ENCODE measurements at places on chromosomes 16 and 17. TPM values are rescaled to one million over a fixed set of nuclear protein-coding genes. Genes with fewer than 3 reads are reported as not detected.

KCNAB3 gene
- total RNA-seq = 2.3 TPM

TP53TG3B gene
- total RNA-seq = not detected

ZNF174 gene
- 12.2 TPM for total RNA-seq

ASPSCR1 gene
- total RNA-seq = 43.7 TPM

DPEP2NB gene
- total RNA-seq = not detected

PRRT2 gene
- total RNA-seq = 12.8 TPM

ABCA9 gene
- total RNA-seq = not detected

DNA sequence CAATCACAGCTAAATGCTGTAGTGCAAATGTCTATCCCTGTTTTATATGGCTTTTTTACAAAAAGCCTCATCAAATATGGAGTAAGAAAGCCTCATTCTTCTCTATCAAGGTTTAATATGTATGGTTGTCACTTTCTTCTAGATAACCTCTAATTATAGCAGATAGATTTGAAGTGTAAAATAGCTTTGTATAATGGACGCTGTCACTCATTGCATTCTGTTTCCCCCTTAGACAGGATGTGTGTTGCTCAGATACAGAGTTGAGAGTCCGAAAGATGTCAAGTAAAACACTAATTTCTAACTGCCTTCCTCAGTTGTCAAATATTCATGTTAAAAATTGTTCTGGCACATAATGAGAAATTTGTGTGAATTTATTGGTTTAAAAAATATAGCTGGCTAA, 88.0 kb downstream of the NLK start:
- H3K4me3 ChIP-seq = no peak overlapping the region
- no peaks in the 10 kb centered on the region for H3K4me1 ChIP-seq
- DNase-seq = no peak
- no peaks in the 10 kb centered on the region for H3K27me3 ChIP-seq
- no peaks in the 10 kb centered on the region for H3K36me3 ChIP-seq

- H3K4me1 ChIP-seq = peaks cover 11% of the 10 kb centered on the region
- no peak overlapping the region for H3K4me3 ChIP-seq
- H3K27me3 ChIP-seq = no peaks in the 10 kb centered on the region
- DNase-seq = no peak
- H3K27ac ChIP-seq = no peak overlapping the region
Observed at GRCh38 chr16:78446992-78447563, 347.6 kb downstream of the WWOX start.

DNA sequence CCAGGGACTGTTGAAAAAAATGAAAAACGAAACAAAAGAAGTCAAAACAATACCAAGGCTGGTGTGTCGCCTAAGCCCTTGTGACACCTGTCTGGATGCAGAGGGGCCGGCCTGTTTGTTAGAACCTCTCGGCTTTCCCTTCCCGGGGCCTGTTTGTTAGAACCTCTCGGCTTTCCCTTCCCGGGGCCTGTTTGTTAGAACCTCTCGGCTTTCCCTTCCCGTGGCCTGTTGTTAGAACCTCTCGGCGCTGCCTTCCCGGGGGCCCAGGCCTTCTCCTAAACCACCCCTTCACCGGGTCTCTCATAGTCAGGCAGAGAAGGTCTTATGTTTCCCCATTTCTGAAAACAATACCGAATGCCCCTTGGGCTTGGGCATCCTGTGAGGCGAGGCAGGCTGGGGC, 180.0 kb downstream of the BANP start:
- no peak for DNase-seq
- no peak overlapping the region for H3K27ac ChIP-seq
- no peak overlapping the region for H3K4me3 ChIP-seq
- H3K27me3 ChIP-seq = no peaks in the 10 kb centered on the region
- no peaks in the 10 kb centered on the region for H3K36me3 ChIP-seq
- H3K4me1 ChIP-seq = no peaks in the 10 kb centered on the region

DNA sequence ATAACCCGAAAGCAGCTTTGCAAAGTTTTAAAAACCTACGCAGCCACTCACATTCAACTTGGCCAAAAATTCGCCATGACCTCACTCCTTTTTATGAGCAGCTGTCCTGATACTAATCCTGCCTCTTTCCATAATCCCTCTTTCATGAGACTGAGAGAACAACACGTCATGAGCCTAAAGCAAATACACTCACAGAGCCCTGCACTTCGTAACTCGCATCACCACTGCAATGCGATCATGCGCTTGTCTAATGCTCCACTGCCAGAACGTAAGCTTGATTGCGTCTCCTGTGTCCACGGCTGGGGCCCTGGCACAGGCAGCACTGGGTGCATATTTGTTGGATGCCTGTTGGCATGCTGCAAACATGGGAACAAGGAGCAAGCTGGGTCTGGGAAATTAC, 36.2 kb downstream of the CDRT4 start:
- H3K27me3 ChIP-seq = no peaks in the 10 kb centered on the region
- H3K27ac ChIP-seq = no peak overlapping the region
- no peak overlapping the region for H3K4me3 ChIP-seq
- H3K4me1 ChIP-seq = no peaks in the 10 kb centered on the region

- no peak overlapping the region for H3K4me3 ChIP-seq
- H3K4me1 ChIP-seq = peaks cover 27% of the 10 kb centered on the region
- H3K27me3 ChIP-seq = no peaks in the 10 kb centered on the region
- no peak for DNase-seq
- H3K27ac ChIP-seq = no peak overlapping the region
Observed at GRCh38 chr17:40092581-40092980, 7.8 kb downstream of the NR1D1 start.

- no peak overlapping the region for H3K4me3 ChIP-seq
- no peaks in the 10 kb centered on the region for H3K27me3 ChIP-seq
- H3K27ac ChIP-seq = no peak overlapping the region
Observed at GRCh38 chr17:59638553-59638952, 18.9 kb downstream of the CLTC start.

DNA sequence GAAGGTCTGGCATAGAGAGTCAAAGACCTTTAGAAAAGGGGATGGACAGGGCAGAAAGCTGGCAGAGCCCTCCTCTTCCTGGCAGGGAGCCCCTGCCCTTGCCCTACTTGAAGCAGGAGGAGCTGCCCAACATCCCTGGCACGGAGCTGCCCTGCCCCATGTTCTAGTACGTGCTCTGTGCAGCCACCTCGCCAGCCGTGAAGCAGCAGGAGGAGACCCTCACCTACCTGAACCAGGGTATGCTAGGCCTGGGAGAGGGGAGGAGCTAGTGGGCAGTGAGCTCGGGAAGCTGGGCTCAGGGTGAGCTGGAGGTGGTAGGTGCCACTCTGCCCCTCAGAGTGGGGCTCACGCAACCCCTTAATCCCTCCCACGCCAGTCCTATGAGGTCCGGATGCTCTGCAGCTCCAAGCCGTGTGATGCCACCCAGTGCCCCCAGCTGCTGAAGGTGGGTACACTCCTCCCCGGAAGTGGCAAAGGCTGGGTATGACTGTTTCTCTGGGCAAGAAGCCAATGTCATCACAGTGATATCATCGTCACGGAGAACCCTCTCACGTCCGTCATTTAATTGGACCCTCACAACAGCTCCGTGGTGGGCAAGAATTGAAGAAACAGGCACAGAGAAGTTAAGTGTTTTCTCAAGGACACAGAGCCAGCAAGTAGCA, 12.7 kb upstream of the STAC2 start:
- H3K4me3 ChIP-seq = no peak overlapping the region
- no peaks in the 10 kb centered on the region for H3K27me3 ChIP-seq
- H3K27ac ChIP-seq = no peak overlapping the region
- H3K4me1 ChIP-seq = peaks cover 7% of the 10 kb centered on the region
- no peak for DNase-seq

DNA sequence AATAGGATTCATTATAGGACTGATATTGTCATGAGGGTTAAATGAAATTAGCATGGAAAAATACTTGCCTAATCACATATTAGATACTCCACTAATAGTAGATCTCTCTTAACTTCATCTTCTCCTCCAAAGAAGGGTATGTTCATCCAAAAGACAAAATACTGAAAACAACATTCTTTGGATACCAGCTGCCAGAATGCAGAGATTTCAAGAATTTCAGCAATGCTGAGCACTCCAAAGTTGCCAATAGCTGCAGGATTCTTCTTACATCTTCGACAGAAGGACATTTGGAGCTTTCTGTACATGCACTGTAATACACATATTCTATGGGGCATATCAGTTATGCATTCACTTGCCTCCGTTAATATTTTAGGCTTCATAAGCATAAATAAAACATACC, 436.5 kb downstream of the HAPSTR1 start:
- peaks cover 5% of the 10 kb centered on the region for H3K27me3 ChIP-seq
- H3K27ac ChIP-seq = no peak overlapping the region
- peaks cover 16% of the 10 kb centered on the region for H3K4me1 ChIP-seq
- H3K4me3 ChIP-seq = no peak overlapping the region
- DNase-seq = no peak
- H3K36me3 ChIP-seq = no peaks in the 10 kb centered on the region

DNA sequence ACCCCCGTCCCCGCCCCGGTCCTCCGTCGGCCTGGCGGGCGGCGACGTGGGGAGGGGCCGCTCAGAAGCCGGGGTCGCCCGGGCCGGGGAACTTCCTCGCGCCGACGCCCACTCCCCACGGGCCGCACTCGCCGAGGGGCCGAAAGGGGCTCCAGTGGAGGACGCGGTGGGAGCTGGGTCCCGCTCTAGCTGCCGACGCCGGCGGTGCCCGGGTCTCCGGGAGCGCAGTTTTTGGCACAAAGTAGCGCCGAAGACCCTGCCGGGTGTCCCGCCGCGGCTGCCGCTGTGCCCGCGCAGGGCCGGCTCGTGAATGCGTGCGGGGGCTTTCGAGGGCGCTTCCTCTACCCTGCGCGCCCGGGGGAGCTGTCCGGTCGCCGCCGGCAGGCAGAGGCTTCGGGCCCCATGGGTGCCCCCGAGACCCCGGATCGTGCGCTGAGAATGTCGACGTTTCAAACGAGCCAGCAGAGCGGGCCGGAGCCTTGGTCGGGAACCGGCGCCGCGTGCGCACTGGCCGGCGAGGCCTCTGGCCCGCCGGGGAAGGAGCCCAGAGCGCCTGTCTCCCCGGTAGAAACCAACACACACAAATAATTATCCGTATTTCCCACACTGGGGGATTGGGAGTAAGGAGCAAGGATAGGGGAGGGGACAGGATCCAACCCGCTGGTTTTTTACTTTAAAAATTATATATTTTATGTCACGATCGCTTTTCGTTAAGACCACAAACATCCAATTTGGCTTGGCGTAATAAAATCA, 46.6 kb upstream of the SLC38A10 start:
- peaks cover 33% of the 10 kb centered on the region for H3K4me1 ChIP-seq
- H3K27ac ChIP-seq = no peak overlapping the region
- DNase-seq = no peak
- peak overlapping the region; percentile 71 for H3K4me3 ChIP-seq
- H3K36me3 ChIP-seq = no peaks in the 10 kb centered on the region

DNA sequence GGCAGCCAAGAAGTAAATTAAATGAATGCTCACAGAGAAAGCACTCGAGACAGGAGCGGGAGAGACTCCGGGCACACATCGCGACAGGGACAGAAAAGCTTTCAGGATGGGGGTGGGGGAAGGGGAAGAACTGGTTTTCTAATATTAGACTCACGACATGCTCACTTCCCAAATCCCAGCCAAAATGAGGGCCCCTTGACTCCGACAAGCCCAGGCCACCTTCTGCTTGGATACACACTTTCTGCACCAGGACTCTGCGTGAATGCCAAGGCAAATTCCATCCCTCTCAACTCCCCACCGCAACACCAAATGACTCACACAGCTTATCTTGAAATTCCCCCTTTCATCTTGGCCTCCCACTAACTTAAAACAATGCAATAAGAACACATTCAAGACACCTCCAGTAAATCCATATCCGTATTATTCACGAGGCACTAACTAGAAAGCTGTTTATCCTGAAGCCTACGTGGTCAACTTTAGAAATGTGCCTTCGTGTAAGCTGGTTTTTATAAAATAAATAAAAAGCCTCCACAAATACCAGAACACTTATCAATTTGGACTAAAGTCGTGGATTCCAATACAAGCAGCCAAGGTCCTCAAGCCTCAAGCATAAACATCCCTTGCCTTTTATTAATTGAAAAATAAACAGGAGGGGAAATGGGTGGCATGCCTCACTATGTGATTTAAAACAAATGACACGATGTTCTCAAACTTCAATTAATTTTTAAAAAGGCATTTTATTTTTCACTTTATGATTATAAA, 46.1 kb downstream of the NXN start:
- no peak for DNase-seq
- no peaks in the 10 kb centered on the region for H3K27me3 ChIP-seq
- H3K36me3 ChIP-seq = no peaks in the 10 kb centered on the region
- no peak overlapping the region for H3K4me3 ChIP-seq
- no peak overlapping the region for H3K27ac ChIP-seq
